ENCODE measurements at places on chromosomes 12 and 14.

DNA sequence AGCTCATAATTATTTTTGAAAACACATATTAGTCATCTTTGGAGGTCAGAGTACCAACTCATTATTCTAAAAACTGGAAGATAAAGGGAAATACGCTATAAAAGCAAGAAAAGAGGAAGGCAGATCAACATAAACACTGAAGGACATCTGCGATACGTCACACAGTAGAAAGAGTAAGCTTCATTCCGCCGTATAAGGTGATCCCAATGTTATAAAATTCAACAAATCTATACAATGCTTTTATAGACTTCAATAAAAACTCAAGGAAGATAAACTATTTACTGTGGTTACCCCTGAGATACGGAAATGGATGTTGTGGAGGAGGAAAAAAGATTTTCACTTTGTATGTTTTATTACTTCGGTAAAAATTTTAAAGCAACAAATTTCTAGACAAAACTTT, 92.6 kb downstream of the ITPR2 start:
- no peak for DNase-seq

DNA sequence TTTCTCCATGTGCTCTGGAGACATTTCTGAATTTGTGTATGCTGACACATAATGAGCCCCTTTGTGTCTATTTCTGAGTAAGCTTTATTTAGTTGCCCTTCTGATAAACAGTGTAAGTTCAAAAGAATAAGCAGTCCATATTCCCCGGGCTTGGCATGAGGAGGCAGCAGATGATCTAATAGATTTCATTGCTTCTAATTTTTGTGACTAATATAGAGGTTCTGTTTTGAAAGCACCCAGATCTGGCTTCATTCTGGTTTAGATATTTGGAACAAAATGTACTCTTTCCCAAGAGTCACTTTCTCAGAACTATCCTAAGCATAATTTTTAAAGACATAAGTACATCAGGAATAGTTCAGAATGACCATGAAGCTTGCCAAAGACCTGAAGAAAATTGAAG, 290.9 kb downstream of the BTG1 start:
- DNase-seq, result no peak

DNA sequence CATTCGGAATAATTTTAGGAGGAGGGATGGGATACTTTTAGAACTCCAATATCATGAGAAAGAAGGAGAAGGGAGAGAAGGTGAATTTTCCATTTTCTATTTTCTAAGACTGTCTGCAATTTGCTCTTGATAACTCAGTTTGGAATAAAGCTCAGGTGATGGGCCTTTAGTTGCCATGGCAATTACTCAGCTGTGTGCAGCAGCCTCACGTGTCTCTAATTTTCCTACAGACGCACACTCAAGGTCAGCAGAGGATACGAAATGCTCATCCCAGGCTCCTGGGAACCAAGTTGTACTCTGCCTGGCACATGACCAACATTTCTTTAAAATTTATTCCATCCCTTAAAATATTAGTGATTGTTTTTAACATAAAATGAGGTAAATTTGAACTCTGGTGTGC, 76.7 kb downstream of the TTC8 start:
- no peak for DNase-seq

GRCh38 chr14:23094666-23095195, at the start of gene ACIN1:
ACIN1 (minus strand) TSS chr14:23095136; CDS start chr14:23095112, 24 bp downstream.
- DNase-seq, result no peak

DNA sequence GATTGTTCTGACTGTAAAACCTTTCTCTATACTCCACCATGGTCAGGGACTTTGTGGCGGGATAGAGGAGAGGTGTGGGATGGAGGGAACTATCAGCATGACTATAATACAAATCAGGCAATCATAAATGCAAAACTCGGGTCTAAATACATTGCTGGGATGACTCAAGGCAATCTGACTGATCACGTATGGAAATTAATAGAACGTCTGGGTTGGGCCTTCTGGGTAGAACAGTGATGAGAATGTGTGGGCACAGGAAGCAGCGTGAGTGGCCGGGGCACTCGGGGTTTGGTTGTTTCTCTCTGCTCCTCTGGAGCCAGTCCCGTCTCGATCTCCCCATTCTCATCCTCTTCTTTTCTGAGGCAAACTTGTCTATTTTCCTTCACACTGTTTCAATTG, 485.8 kb downstream of the VRK1 start:
- no peak for DNase-seq

All from esophagus squamous epithelium (tissue), 5 donors.